ENCODE measurements at places on chromosomes 16 and 17. TPM values are rescaled to one million over a fixed set of nuclear protein-coding genes. Genes with fewer than 3 reads are reported as not detected.

DNA sequence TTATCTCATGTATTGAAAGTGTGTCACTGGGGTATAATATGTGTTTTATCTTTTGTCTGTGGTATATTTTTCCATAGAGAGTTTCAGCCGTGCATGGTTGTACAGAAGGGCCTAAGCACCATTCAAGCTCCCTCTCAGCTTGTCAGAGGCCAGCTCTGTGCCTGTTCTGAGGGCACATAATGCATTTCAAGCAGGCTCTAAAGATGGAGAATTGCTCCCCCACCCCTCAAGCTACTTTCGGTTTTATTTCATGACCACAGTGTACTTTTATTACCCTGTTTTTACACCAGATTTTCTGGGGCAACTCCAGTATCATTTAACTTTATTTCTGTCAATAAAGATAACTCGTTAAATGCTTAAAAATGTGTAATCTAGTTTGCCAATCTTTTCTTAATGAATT is 131.7 kb downstream of the SHISA6 start:
- DNase-seq = no peak
- H3K4me1 ChIP-seq = no peaks in the 10 kb centered on the region
- H3K36me3 ChIP-seq = no peaks in the 10 kb centered on the region
- H3K4me3 ChIP-seq = no peak overlapping the region

DNA sequence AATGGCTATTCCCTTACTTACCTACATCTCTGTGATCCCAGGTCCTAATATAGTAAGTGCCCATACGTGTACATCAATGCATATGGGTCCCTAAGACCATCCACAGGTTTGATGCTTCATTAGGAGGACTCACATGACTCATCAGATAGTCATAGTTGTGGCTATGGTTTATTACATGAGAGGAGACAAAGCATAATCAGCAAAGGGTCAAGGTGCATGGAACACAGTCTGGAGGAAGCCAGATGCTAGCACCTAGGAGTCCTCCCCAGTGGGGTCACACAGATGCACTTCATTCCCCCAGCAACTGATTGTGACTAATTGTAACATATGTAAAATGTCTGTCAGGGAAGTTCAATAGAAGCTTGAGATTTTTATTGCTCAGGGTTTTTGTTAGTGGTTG is 42.8 kb downstream of the PHKB start:
- H3K27ac ChIP-seq = no peak overlapping the region
- no peaks in the 10 kb centered on the region for H3K4me1 ChIP-seq
- DNase-seq = no peak
- peaks cover 14% of the 10 kb centered on the region for H3K36me3 ChIP-seq
- H3K27me3 ChIP-seq = no peaks in the 10 kb centered on the region

- peaks cover 94% of the 10 kb centered on the region for H3K4me1 ChIP-seq
- H3K27me3 ChIP-seq = no peaks in the 10 kb centered on the region
- H3K27ac ChIP-seq = peak overlapping the region; percentile 92
- peak overlapping the region; percentile 24 for H3K4me3 ChIP-seq
- H3K36me3 ChIP-seq = no peaks in the 10 kb centered on the region
- DNase-seq = no peak
These were observed 14.3 kb downstream of the PIEZO1 start for GRCh38 chr16:88770461-88771293.

GAST gene
- not detected for total RNA-seq
